ENCODE measurements at places on chromosomes 3 and 15.
A peak's percentile ranks its signal among the peaks of the same experiment; 100 is the strongest.

GRCh38 chr3:131142580-131142979, 115.9 kb downstream of the NEK11 start:
- no peak for DNase-seq

GRCh38 chr15:19984101-19984500, 557.5 kb downstream of the GOLGA6L6 start:
- DNase-seq: no peak

GRCh38 chr3:67059443-67059842, 61.3 kb downstream of the KBTBD8 start:
- DNase-seq: no peak

DNA sequence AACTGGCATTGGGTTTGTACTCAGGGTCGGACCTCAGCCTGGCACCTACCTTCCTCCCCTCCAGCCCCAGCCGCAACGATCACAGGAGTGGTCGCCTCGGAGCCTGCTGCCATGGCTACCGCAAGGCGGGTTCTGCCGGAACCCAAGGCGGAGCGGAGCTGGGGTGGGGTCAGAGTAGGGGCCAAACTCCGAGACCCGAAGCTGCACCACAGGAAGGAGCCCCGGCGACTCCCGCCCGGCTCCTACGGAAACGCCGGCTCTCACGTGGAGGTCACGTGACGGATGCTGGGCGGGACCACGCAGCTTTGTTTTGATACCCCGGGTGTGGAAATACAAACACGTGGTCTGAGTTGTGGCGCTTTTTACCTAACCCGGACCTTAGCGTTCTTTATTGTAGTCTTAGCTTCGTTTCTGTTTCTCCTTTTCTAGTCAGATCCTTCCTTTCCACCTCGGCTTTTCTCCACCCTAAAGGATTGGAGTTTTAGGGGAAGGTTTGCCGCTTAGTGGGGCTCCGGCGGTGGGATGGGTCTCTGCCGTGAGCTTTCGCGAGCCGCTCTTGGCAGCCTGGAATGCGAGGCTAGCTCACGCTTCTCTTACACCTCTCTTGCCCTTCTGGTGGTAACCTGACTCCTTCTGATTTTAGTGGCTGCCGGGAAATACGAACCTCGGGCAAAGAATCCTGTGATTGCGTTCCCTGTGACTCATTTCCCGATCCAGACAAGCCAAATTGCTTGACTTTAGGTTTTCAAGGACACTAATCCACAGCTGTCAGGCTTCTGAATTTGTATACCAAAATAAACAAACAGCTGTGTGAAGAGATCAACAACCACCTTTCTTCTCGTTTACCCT, at the start of gene HSPBAP1:
Gene HSPBAP1, minus strand, starts transcription at position 264 of the 849 bp plus-strand sequence. Its CDS starts 151 bp downstream, at position 113.
- DNase-seq: peak; percentile 88

GRCh38 chr3:17372362-17373210, 369.8 kb downstream of the TBC1D5 start:
- DNase-seq: no peak

GRCh38 chr15:97959724-97960363, 659 bp upstream of the ARRDC4 start:
- no peak for DNase-seq

DNA sequence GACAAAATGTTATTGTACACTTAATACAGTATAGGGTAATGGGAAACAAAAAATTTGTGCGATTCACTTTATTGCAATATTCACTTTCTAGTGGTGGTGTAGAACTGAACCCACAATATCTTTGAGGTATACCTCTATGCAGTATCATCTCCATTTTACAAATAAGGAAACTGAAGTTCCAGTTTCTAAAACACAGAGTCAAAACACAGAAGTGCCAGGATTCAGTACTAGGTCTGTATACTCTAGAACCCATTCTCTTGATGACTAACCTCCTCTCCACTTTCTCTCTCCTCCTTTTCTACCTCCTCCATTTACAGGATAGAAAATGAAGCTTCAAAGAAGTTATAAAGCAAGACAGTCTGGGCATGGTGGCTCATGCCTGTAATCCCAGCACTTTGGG, 62.2 kb downstream of the MB21D2 start:
- no peak for DNase-seq

GRCh38 chr3:109175411-109175810, 38.9 kb downstream of the C3orf85 start:
- DNase-seq: no peak

DNA sequence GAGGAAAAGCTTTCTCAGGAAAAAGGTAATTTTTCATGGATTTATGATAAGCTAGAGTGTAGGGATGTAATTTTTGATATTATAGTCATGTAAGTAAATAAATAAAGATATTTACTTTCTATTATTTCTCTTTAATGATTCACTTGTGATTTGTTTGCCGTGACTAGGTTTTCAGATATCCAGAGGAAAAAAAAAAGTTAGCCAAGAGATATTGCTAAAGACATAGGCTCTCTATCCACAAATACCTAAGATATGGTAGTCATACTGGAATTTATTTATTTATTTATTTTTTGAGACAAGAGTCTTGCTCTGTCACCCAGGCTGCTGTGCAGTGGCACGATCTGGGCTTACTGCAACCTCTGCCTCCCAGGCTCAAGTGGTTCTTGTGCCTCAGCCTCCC, 59.9 kb downstream of the AP4E1 start:
- DNase-seq: no peak

- no peak for DNase-seq
These were observed 4.7 kb upstream of the CCDC33 start for GRCh38 chr15:74231475-74231874.

- DNase-seq: no peak
These were observed 348.8 kb upstream of the ZNF717 start for GRCh38 chr3:76134166-76134565.

DNA sequence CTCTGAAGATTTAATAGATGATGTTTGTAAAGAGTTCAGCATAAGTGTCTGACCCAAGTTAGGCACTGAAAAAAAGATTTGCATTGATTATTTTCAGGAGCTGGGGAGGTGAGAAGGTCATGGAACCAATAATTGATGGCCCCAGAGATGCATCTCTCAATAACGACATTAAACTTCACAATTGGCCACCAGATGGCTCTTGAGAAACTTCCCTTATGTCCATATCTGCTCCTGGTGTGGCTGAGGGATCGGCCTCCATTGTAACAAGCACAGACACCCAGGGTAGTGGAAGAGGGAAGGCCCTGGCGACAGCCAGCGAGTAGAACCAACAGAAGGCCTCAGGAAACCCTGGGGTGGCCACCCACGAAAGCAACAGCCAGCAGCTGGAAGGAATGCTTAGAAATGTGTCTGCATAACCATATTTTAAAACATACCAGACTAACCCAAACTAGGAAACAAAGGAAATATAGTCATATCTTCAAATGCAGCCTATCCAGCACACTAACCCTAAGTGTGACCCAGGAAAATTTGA, 536.7 kb downstream of the SOX2 start:
- no peak for DNase-seq

GRCh38 chr3:111667621-111668239, 72.6 kb upstream of the ZBED2 start:
- peak; percentile 97 for DNase-seq

GRCh38 chr15:86425746-86426145, 346.1 kb downstream of the AGBL1 start:
- no peak for DNase-seq

DNA sequence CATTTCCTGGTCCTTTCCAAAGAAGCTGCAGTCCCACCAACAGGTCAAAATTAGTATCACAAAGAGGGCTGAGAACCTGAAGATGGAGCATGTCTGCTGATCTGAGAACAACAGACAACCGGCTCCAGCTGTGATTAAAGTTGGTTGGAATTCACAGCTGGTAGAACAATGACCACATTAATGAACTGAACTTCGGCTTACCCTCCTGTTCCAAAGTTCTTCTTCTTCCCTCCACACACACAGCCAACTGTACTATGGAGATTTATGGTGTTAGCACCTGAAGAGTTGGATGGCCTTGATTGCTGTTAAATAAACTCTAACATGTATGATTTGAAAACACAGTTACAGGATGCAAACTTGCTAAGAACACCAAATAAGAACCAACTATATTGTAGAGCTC, 27.4 kb upstream of the ROPN1 start:
- DNase-seq: no peak

GRCh38 chr3:196634224-196634623, 5.3 kb upstream of the NRROS start:
- no peak for DNase-seq

GRCh38 chr3:121768452-121768851, 18.9 kb upstream of the GOLGB1 start:
- no peak for DNase-seq

GRCh38 chr3:114642951-114643741, 349.3 kb downstream of the TIGIT start:
- DNase-seq: no peak

DNA sequence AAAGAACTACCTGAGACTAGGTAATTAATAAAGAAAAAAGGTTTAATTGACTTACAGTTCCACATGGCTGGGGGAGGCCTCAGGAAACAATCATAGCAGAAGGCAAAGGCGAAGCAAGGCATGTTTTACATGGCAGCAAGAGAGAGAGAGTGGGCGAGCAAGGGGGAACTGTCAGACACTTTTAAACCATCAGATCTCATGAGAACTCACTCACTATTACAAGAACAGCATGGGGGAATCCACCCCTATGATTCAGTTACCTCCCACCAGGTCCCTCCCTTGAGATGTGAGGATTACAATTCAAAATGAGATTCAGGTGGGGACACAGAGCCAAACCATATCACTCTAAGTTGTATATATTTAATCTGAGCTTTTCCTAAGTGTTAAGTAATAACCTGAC, 79.0 kb upstream of the MLF1 start:
- DNase-seq: no peak

DNA sequence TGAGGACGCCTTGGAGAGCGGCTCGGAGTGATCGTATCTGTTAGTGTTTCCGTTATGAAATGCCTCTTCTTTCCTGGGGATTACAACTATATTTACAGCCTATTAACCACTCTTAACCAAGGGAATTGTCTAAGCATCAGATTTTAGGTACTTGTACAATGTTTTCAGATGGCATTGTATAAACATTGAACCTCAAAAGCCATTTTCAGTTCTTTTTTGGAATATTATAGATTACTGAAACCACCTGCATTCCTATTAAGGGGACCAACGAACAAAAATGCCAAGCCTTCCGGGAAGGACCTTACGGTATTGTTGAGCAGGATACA, 1.1 kb downstream of the NEO1 start:
- no peak for DNase-seq

- no peak for DNase-seq
These were observed 181.3 kb downstream of the ISL2 start for GRCh38 chr15:76517910-76518309.

DNA sequence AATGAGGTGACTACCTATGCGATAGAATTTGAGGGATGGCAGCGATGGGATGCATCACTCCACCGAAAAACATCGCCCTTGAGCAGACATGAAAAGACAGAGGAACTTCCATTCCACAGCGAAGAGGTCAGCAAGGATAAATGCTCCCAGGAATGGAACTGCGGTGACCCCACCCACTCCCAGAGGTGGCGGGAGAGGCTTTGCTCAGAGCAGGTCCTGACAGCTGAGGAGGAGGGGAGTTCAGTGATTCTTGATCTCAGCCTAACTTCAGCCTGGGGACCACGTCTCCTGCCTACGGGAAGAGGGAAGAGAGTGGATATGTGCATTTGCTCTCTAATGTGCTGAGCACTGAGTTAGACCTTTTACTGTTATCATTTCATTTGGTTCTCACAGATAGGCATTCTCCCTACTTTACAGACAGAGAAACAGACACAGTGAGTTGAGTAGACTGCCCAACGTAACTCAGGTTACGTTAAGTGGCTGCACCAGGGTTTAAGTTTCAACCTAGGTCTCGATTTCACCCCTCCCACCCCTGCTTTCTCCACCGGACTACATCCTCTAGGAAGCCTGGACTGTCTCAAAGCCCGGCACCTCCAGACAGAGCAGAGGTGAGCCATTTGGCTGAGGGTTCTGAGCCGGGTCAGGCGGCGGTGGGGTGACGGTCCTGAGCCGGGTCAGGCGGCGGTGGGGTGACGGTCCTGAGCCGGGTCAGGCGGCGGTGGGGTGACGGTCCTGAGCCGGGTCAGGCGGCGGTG, 170.0 kb downstream of the RAB11A start:
- DNase-seq: no peak

DNA sequence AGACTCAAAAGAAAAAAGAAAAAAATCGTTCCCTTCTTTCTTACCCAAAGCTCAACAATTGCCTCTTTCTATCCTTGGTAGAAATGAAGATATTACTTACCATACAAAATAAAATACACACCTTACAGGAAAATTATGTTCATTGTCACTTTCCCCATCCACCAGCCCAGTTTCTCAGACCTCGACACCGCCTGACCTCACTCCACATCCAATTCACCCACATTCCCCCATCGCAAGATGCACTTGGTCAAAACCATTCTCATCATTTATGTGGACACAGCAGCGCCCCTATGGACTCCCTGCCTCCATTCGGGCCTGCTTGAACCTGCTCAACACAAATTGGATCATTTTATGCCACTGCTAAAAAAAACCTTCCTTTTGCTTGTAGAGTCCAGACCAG, 7.0 kb downstream of the ANPEP start:
- no peak for DNase-seq

DNA sequence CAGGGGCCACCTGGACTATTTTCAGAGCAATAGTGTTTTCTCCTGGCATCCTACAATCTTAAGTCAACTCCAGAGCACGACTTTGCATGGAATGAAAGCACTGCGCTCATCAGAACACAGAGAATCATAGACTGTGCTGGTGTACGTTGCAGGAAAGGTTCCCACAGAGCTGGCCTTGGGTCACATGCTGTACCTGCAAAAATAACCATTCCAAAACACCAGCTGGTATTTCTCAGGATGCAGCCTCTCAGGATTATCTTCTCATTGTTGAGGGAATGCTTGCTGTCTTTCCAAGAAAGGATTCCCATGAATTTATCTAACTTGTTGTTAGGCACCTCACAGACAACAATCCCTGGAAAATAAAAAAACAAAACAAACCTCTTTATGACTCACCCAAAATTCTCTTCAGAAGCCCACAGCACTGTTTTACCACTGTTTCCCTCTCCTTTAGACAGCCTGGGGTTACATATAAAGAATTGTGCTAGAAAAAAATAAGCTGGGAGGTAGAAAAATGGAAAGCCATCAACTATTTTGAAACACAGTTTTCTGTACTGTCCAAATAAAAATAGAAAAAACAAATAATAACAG, 131.7 kb downstream of the ATP8B4 start:
- DNase-seq: no peak

- DNase-seq: no peak
These were observed 36.1 kb upstream of the SPESP1 start for GRCh38 chr15:68894208-68894607.

DNA sequence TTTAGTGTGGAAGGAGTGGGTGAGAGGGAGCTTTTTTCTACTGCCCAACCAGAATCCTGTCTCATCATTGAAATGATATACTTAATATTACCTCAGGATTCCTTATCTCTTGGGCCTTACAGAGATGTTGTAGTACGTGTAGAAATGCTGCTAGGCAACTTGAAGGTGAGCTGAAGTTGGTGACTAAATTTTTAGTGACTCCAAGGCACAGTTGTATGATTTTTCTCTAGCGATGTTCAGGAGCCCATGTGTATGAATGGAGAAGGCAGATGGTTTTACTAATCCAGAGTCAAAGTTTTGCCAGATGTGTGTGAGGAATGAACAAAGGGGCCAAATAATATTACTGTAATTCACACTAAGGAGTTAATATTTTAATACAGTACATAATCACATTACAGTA, 42.8 kb upstream of the TEX9 start:
- DNase-seq: no peak
